Glomerular endothelial cell (primary cell): ENCODE measurements at places on chromosomes 12 and 14. TPM values are rescaled to one million over a fixed set of nuclear protein-coding genes. Genes with fewer than 3 reads are reported as not detected.

The HOXC12 gene
- not detected in 2 replicates for total RNA-seq

- DNase-seq, result no peak
These were observed 46.1 kb downstream of the DDX11 start for GRCh38 chr12:31119803-31120211.

DNA sequence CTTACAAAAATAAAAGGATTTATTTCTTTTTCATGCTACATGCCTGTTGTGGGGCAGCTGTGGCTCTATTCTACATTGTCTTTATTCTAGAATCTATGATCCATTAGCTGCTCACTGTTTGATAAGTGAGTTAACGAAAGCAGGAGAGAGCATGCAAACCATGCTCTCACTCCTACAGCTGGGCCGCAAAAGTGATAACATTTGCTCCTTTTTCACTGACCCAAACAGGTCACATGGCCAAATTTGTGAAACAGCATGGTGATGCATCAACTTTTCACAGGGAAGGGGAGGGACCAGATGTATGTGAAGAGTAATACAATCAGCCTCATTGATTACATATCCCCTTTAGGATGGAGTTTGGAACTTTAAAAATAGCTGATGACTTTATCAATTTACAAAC lies 456.9 kb upstream of the SYT1 start:
- DNase-seq, result no peak

The NOXRED1 gene
- total RNA-seq, result 0.12 TPM in 1 of 2 replicates, not detected in the other

- no peak for DNase-seq
These were observed 1.9 kb downstream of the TRIP11 start for GRCh38 chr14:92037989-92038388.

GRCh38 chr14:68402525-68403101 lies 390.3 kb downstream of the ZFP36L1 start:
- DNase-seq, result no peak

The FIGNL2 gene
- 0.41 and 0.73 TPM in 2 replicates for total RNA-seq

DNA sequence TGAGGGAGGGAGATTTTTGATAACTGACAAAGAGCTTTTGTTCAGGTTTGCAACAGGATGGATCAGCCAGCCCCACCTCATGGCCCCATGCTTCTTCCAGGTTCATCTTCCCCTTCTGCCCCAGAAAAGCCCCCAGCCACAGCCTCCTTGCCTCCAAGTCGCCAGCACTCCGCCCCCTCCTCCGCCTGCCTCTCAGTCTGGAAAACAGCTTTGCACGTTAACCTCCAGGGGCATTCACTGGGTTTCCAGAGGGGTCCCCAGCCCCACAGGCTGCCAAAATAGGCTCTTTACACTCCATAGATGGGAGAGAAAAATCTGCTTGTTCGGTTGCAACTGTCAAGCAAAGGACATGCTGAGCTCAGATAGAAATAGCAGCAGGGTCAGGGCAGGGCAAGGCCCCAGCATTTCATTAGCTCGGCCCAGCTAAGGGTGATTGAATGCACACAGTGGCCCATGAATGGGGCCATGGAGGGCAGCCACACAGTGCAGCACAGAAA lies 253.6 kb downstream of the ZFP36L1 start:
- no peak for DNase-seq

DNA sequence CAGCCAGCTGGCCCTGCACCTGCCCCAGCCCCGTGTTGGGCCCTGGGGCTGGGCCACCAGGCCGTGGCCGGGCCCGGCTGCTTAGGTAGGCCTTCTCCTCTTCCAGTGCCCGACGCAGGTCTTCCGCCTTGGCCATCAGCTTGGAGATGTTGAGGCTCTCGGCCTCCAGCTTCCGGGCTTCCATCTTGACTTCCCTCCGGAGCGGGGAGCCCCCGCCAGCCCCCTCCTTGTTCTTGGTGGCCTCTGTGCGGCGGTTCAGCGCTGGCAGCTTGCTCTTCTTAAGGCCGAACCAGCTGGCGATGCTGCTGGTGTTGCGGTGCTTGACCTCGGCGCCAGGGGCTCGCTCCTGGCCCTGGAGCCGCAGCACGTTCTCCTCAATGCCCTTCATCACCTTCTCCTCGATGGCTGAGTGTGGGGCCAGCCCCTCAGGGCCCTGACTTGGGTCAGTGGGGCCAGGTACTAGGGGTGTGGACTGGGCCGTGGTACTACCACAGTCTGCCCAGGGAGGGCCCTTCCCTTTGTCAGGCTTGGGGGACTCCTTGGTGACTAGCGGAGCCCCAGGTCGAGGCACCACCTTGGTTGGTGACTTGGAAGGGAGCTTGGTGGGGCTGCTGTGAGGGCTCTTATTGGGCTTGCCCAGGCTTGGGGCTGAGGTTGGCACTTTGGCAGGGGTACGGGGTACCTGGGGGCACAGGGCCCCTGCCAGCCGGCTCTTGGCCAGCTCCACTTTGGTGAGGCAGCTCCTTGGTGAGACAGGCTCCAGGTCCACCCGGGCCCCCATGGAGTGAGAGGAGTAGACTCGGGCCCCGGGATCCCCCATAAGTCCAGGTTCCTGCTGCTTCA lies 33.2 kb downstream of the NCKAP5L start:
- DNase-seq, result no peak

DNA sequence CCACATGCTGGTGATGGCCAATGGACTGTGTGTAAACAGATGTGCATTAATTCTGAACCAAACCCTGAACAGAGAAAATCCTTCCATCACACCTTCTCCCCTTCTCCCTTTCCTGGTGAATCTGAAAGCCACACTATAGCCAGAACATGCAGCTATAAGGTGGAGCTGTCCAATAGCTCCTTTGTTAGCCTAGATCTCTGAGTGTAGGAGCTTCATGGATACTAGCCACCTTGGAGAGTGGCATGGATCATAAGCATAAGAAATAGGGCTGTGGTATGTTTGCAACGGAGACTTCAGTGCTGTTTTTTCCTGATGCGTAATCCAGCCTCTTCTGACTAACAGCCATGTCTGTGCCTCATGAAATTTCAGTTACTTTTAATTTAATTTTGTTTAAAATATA lies 364.5 kb downstream of the BTG1 start:
- no peak for DNase-seq

The TPCN1 gene
- total RNA-seq, result 28.1 and 29.5 TPM in 2 replicates
